ENCODE measurements at places on chromosomes 11 and 22.

GRCh38 chr11:67174311-67174710, 55.2 kb downstream of the KDM2A start:
- no peak for DNase-seq

DNA sequence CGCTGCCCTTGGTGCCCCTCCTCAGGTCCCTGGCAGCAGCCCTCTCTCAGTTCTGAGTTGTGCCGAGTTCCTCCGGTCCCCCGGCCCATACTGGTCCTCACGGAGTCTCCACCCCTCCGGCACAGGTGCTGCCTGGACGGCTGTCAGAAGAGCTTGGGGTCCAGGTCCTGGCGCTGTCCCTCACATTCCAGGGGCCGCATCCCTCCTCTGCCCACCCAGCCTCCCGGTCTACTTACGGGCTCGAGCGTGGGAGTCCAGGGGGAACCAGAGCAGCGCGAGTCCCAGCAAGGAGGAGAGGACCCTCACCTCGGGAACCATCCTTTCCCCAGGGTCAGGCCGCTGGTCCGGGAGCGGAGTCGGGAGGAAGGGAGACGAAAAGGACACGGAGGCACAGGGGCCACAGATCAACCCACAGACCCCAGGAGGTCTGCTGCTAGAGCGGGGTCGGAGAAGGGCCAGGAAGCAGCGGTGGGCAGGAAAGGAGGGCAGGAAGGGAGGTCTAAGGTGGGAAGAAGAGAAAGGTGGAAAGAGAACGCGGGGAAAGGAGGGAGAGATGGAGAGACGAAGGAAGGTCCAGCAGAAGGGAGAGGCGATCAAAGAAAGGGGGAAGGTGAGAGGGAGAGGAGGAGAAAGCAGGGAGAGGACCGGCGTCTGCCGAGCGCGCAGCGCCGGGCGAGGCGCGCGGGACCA, 510 bp downstream of the CHRDL2 start:
- no peak for DNase-seq

DNA sequence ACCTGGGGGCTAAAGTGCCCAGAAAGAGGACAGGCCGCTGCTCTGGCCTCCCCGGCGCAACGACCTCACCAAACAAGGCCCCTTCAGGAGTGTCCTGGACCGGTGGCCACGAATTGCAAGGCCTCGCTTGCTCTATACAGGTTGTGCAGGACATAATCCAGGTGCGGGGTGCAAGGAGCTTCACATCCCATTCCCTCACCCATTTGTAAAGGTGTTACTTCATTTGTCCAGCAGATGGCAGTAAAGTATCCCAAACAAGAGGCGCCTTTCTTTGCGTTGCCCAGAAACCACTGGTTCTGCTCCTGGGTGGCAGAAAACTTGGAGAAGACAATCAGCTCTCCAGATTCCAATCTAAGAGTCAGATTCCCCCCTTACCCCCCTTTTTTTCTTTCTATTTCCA, 35.9 kb upstream of the PRDM11 start:
- peak; percentile 84 for DNase-seq

DNA sequence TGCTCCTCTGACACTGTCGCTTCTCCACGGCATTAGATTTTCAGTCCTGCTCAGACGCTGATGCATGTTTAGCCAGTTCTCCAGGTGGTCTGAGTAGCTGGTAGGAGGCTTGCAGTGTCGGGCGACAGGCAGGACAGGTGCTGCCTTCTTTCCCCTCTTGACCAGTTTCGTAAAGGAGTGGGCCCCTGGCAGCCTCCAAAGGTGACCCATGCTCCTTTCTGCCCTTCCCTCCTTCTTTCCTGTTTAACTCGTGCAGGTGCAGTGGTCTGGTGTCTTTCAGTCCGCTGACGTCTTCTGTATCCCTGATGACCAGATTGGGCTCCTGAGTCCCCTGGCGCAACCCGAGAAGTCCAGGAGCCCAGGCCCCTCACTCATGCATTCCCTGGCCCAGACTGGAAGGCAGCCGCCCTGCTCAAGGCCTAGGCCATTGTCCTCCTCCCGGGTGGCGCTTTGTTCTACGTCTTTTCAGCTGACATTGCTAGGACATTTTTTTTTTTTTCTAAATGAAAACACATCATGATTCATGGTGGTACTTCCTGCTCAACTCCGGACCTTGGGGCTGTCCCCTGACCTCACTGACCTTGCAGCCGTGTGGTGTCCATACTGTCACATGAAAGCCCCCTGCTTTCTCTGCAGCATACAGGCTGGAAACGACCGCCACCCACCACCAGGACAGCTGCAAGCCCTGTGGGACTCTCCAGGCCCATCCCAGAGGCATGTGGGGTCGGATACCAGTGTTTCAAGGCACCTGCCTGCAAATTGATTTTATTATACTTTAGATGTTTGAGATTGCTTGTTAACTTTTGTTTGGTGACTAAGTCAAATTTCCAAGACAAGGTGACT, 25.5 kb upstream of the TXNRD2 start:
- no peak for DNase-seq

DNA sequence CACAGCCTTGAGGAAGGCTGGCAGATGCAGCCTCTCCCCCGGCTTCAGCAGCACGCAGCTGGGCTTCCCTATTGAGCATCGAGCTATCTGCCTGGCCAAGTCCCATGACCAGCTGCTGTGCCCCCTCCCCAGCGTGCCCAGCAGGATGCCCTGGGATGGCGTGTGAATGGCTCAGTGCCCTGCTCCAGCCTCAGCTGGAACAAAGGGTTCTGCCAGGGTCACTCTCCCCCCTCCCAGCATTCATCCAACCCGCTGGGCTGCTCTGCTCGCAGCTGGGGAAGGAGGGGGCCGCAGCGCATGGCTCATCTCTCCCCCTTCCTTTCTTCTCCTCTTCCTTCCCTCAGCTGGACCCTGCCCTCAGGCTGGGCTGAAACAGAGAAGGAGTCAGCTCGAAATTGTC, 14.5 kb downstream of the LRP4 start:
- DNase-seq: peak; percentile 96

GRCh38 chr11:78660471-78660870, 85.8 kb upstream of the NARS2 start:
- DNase-seq: peak; percentile 24

DNA sequence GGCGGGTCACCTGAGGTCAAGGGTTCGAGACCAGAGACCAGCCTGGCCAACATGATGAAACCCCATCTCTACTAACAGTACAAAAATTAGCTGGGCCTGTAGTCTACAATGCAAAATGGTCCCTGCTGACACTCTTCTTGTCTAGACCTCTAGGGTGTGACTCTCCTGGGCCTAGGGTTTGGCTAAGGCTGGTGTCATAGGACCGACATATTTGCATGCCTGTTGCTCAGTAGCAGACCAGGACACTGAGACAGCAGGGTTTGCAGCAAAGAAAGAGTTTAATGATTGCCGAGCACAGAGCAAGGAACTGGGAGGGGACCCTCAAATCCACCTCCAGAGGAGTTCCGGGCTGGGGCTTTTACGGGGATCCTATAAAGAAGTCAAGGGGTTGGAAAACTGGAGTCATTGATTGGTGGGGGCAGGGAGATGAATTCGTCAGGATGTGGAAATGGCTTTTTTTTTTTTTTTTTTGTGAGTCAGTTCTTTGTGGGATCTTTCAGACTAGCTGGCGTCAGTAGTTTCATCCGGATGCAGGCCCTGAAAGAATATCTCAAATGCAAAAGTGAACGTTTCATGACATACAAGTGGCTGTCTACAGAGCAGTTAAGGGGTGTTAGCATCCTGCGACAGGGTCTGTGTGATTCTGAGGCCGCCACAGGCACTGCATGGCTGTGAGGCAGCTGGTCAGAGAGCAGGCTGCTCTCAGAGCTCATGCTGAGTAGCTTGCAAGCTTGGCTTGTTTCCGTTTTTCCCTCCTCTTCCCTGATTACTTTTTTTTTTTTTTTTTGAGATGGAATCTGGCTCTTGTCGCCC, 27.2 kb upstream of the A4GALT start:
- DNase-seq: no peak

- DNase-seq: no peak
Observed at GRCh38 chr11:31375879-31376278, 6.2 kb downstream of the DNAJC24 start.

DNA sequence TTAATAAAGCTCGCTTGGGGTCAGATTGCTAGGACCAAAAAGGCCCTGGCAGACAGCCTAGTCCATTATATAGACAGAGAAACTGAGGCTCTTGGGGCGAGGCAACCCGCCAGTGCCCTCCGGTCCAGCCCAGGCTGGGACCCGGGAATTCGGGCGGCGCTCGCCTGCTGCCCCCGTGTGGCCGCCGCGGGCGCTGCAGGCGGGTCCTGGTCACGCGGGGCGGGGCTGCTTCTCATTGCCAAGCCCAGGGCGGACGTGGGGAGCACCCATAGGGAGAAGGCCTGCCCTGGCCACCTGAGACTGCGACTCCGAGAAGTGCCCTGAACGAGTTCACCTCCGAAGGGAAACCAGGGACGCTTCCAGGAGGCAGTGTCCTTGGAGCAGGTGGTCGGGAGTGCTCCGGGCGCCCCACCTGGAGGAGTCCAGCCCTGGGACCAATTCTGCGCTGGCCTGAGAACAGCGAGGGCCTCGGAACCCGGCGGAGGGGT, 36.0 kb upstream of the CSNK1E start:
- DNase-seq: peak; percentile 35

DNA sequence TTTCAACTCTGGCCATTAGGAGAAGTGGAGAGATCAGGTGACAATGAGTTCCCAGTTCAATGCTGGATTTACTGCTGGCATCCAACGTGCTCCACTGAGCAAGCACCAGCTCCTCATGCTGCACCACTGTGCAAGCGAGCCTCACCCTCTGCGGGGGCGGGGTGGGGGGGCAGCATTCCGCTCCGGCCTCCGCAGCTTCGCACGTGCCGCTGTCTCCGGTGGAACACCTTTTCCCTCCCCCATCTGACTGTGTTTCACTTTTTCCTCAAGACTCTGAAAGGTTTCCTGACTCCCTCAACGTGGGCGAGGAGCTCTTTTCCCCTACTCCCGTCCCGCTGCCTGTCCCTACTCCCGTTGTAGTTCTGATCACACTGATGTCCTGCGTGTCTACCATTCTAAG, 835 bp upstream of the RHOD start:
- DNase-seq: no peak

GRCh38 chr11:8728563-8728962, 46.0 kb downstream of the RPL27A start:
- no peak for DNase-seq

DNA sequence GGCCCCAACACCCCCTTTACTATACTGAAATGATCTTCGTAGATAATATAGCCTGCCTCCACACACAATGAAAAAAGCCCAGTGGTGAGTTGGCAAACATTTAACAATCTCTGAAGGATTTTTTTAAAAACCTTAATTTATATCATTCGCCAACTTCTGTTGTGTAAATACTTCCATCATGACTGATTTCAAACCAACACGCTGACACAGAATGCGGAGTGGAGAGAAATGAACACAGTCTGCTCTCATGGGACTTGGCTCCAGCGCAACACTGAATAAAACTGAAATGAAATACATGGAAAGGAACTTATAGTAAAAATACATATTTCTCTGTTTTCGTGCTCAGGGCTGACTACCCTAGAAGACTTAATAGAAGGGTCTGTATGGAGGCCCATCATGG, 61.3 kb upstream of the WNT11 start:
- DNase-seq: no peak

- no peak for DNase-seq
Observed at GRCh38 chr22:44759001-44759400, 6.6 kb downstream of the ARHGAP8 start.

DNA sequence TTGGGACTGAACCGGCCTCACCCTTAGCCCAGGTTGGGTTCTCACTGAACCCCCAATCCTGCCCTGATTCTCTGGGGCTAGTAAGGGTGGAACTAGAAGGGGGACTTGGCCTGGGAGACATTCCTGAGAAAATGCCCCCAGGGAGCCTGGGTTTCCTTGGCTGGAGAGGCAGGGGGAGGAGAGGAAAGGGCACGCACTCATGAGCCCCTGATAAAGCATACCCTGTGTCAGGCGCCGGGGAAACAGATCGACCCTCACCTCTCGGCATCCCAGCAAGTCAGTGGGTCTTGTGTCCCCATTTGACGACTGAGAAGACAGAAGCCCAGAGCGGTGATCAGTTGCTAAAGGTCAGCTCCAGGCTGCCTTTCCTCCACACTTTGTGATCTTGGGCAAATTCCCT, 47.7 kb upstream of the RTL6 start:
- no peak for DNase-seq

DNA sequence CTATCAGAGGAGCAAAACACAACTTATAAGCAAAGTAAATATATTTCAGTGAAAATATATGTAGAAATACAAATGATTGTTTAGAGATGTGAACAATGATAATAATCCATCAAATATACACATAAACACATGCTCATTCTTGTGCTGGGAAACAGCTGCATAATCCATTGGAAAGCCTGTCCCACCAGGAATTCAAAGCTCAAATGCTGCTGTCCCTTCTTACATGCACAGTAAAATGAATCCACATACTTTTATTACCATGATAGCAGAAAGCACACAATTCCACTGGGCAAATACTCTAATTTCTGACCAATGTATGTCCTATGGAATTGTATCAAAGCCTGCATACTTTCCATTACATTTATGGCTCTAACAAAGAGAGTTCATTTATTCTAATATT, 44.5 kb downstream of the SOX6 start:
- DNase-seq: no peak

DNA sequence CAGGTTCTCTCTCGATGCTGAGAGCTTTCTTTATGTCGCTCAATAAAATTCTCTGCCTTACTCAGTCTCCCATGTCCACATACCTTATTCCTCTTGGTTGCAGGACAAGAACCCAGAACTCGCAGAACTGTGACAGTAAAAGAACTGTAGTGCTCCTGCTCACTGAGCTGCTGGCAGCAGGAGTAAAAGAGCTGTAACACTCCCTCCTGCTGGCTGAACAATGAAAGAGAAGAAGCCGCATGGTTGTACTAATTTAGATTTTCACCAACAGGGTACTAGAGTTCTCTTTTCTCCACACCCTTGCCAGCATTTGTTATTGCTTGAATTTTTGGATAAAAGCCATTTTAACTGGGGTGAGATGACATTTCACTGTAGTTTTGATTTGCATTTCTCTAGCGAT, 433.2 kb downstream of the GUCY1A2 start:
- DNase-seq: no peak

- no peak for DNase-seq
Observed at GRCh38 chr11:26322335-26323067, 9.4 kb upstream of the ANO3 start.

DNA sequence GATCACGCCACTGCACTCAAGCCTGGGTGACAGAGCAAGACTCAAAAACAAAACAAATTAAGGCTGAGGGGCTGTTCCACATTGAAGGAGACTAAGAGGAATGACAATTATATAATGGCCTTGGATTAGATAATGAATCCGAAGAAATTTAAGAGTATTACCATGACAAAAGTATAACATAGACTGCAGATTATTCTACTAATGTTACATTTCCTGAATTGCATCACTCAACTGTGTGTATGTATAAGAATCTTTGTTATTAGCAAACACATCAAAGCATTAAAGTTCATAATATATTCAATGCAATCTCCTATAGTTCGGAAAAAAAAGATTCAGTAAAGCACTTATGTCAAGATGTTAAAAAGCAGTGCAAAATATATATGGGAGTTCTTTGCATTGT, 27.5 kb downstream of the CSTF3 start:
- DNase-seq: no peak

- DNase-seq: no peak
Observed at GRCh38 chr22:36009085-36009484, 19.5 kb downstream of the RBFOX2 start.
